ENCODE measurements at places on chromosomes 2 and 18.

GRCh38 chr18:59550174-59550516, 147.1 kb downstream of the CCBE1 start:
- DNase-seq = no peak

GRCh38 chr2:181632733-181633401, 24.0 kb downstream of the CERKL start:
- no peak for DNase-seq

GRCh38 chr2:71070294-71071093, 2.0 kb downstream of the NAGK start:
- DNase-seq = peak; percentile 70

DNA sequence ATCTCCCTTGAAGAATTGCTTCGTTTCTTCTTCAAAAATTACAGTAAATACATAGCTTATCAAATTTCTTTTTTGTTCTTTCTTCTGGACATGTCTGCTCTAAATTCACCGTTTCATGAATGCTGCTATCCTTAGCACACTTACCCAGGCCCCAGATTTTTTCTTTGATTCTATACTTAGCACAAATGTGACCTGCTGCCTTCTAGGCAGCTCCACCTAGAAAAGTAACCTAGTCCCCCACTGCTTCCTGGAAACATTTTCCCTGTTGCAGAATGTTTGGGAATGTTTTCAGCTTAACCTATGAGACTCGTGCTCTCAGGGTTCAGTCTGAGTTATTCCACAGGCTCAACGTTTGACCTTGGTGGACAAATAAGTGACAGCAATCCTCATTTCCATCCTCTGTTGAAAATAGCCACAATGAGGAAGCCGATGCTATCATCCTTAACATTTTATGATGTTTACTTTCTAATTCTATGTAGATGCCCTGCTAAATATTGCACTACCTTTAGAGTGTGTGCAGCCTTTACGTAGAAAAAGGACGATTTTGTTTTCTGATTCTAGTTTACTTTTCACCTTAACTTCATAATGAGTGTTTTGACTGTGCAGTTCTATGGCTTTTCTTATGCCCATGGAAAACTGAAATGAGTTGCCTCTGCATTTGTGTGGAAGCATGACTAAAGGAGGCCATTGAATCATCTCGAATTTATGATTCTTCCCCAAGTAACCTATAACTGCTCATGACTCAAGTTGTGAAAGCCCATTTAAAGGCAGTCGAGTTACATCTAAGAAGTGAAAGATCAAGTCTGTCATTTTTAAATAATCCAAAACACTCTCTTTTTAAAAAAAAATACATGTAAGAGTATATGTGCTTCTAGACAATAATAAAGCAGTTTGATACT, 47.7 kb downstream of the TMEM182 start:
- no peak for DNase-seq
